ENCODE measurements at places on chromosomes 5 and 9. TPM values are rescaled to one million over a fixed set of nuclear protein-coding genes. Genes with fewer than 3 reads are reported as not detected.

Gene HMCN2
- 0.64 TPM for total RNA-seq

- no peak for DNase-seq
Measured at GRCh38 chr5:173341961-173342430, 13.8 kb upstream of the STC2 start.

GRCh38 chr5:73861313-73861988 is 235.5 kb downstream of the ARHGEF28 start:
- DNase-seq = no peak

GRCh38 chr9:89793551-89793950 is 188.7 kb downstream of the GADD45G start:
- no peak for DNase-seq

Gene TMEM8B
- total RNA-seq = 4.8 TPM

GRCh38 chr5:134439210-134439654 is 27.6 kb upstream of the CDKN2AIPNL start:
- DNase-seq = peak; percentile 30

Gene PRR16
- 0.48 TPM for total RNA-seq

Gene PLK2
- 117 TPM for total RNA-seq

Gene HAPLN1
- 0.18 TPM for total RNA-seq

DNA sequence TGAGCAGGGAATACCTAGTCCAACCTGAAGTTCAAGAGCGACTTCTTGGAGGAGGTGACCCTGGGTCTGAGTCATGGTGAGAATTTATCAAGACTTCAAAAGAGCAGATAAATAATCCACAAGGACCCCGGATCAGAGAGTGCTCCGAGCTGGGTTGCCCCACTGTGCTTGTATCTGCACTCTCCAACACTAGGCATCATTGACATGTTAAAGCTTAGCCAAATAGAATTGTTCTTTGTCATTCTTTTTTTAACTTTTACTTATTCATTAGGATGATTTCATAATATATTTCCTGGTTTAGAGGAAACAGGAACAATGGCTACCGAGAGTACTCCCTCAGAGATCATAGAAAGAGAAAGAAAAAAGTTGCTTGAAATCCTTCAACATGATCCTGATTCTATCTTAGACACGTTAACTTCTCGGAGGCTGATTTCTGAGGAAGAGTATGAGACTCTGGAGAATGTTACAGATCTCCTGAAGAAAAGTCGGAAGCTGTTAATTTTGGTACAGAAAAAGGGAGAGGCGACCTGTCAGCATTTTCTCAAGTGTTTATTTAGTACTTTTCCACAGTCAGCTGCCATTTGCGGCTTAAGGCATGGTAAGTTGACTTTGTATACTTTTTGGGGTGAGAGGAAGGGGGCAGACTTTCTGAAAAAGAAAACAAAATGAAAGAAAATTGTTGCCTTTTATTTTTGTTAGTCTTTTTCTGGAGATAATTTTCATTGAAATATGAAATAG is at the start of gene CARD6:
CARD6 (plus strand) TSS at position 300 of the 738 bp plus-strand sequence; CDS start at position 316, 16 bp downstream.
- DNase-seq = no peak

GRCh38 chr5:34706084-34706483 is 50.0 kb downstream of the RAI14 start:
- DNase-seq = no peak

Gene PPP2CA
- 146 TPM for total RNA-seq

Gene AQP7
- total RNA-seq = not detected
